ENCODE measurements at places on chromosomes 13 and 19. TPM values are rescaled to one million over a fixed set of nuclear protein-coding genes. Genes with fewer than 3 reads are reported as not detected.

Gene EBI3
- 0.47 TPM for total RNA-seq

Gene MBD3L3
- total RNA-seq: not detected

Gene CNMD
- total RNA-seq: not detected

Gene ZNF30
- 11.7 TPM for total RNA-seq

Gene PSG3
- total RNA-seq: not detected

Gene RGL3
- total RNA-seq: not detected

Gene GPR12
- 0.08 TPM for total RNA-seq

Gene MIR17HG
- total RNA-seq: 17.5 TPM

Gene GSX1
- not detected for total RNA-seq
